ENCODE measurements at places on chromosomes 6 and 20. TPM values are rescaled to one million over a fixed set of nuclear protein-coding genes. Genes with fewer than 3 reads are reported as not detected.

Gene STXBP5
- 17.1 TPM for total RNA-seq

GRCh38 chr6:72374172-72374571, 247.7 kb upstream of the KCNQ5 start:
- no peak for DNase-seq

DNA sequence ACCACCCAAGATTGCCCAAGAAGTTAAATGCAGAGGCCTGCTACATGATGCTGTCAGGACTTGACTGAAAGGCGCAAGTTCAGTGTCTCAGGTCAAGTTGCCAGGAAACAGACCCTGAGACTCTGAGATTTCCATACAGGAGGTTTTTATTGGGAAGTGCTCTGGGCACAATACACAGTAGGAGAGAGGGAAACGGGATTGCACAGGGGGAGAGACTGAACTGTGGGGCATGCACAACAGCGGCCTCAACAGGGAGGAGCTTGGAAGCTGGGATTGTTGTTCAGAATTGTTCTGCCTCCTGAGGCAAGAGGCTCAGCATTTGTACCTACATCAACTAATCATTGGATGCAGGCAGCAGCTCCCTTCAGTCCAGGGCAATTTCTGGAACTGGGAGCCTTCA, 6.7 kb downstream of the STX11 start:
- peak; percentile 54 for DNase-seq

Gene MUC22
- total RNA-seq: not detected

- DNase-seq: no peak
Observed at GRCh38 chr20:13771853-13772453, 12.8 kb downstream of the ESF1 start.

DNA sequence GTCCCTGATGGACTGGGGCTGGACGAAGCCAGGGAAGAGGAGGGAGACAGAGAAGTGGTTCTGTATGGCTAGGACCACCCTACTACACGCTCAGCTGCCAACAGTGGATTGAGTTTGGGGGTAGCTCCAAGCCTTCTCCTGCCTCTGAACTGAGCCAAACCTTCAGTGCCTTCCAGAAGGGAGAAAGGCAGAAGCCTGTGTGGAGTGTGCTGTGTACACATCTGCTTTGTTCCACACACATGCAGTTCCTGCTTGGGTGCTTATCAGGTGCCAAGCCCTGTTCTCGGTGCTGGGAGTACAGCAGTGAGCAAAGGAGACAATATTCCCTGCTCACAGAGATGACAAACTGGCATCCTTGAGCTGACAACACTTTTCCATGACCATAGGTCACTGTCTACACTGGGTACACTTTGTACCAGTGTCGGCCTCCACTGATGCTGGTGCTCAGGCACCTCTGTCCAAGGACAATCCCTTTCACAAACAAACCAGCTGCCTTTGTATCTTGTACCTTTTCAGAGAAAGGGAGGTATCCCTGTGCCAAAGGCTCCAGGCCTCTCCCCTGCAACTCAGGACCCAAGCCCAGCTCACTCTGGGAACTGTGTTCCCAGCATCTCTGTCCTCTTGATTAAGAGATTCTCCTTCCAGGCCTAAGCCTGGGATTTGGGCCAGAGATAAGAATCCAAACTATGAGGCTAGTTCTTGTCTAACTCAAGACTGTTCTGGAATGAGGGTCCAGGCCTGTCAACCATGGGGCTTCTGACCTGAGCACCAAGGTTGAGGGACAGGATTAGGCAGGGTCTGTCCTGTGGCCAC, 11.3 kb upstream of the RBCK1 start:
- DNase-seq: no peak

DNA sequence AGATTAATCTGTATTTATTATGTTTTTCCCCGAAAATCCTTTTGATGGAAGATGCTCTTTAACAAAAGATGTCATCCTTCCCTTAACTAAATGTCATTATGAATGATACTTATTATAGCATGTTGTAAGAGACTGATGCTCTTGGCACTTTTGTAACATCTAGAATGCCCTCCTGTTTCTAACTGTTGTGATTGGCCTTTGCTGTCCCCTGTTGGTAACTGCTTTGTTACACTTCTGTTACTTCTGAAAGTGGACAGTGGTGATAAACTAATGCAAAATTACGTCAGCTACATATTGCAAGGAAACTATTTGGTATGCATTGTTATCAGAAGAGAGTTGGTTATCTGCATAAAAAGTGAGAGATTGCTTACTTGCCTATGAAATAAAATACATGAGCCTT, 5.8 kb downstream of the TTK start:
- DNase-seq: no peak

Gene ALDH5A1
- total RNA-seq: 2.7 TPM

GRCh38 chr20:38931984-38932383, 5.8 kb downstream of the FAM83D start:
- DNase-seq: no peak
